Chondrocyte (in vitro differentiated cells): ENCODE measurements at places on chromosomes 2 and 18. TPM values are rescaled to one million over a fixed set of nuclear protein-coding genes. Genes with fewer than 3 reads are reported as not detected.

The GNAL gene
- 1.3 to 5.9 TPM (median 5.8 TPM) in 3 replicates for total RNA-seq

The SPC25 gene
- total RNA-seq = 2.8 to 5.2 TPM (median 4.1 TPM) in 3 replicates

The SLC9A4 gene
- total RNA-seq = not detected in 3 replicates

The UGT1A6 gene
- total RNA-seq = 0.17 TPM in 1 of 3 replicates, not detected in the others

The ZRANB3 gene
- total RNA-seq = 5.9 to 10.1 TPM (median 7.0 TPM) in 3 replicates

The IL36G gene
- not detected in 3 replicates for total RNA-seq
